SHP77 (cell line): ENCODE measurements at places on chromosomes 1 and 21.

GRCh38 chr21:26958788-26959187 lies 8.1 kb downstream of the ADAMTS5 start:
- no peak for DNase-seq

DNA sequence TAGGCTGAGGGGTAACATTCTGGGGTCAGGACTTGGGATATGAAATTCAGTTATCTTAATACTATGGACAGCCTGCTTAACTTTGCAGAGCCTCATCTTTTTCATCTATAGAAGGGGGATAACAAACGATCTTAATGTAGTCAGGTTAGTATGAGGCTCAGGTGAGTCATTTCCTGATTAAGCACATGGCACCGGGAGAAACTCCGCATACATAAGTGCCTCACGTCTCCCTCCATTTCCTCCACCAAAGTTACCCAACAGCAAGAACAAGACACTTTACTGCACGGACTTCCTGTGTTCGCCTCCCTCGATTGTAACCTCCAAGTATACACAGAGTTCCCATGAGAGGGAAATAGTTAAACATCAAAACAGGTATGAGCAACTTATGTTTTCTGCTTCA lies 112.7 kb upstream of the COA6 start:
- no peak for DNase-seq

DNA sequence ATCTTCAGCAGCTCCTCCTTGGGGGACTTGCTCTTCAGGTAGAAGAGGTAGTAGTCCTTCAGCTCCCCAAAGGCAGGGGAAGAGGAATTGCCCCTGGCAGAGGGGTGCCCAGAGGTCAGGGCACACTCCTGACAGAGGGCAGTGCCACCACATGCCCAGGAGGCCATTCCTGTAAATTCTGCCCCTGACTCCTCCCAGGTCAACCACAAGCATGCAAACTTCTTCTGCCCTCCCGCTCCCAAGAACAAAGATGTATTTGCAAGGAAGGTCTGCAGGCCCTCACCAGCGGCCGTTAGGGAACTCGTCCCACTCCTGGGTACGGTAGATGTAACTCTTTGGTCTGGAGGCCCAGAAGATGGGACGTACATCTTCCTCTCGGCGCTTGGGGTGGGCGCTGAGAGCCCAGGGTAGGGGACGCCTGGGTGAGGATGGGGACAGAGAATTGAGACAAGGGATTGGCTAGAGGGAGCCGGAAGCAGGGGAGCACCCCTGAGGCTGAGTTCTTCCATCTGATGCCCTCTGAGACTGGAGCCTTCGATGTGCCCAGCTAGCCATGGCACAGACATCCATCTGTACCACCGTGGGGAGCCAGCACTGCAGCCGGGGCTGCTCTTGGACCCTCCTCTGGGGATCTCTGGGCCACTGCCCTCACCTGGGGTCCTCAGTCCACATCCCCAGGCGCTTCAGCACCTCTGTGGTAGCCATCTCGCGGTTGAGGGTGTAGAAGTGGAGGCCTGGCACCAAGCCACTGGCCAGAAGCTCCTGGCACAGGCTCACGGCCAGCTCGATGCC lies 11.1 kb downstream of the MTHFR start:
- DNase-seq = no peak

- DNase-seq = no peak
Measured at GRCh38 chr1:235954306-235955283, 87.9 kb upstream of the LYST start.

GRCh38 chr1:18495635-18496034 lies 14.9 kb downstream of the KLHDC7A start:
- DNase-seq = no peak

DNA sequence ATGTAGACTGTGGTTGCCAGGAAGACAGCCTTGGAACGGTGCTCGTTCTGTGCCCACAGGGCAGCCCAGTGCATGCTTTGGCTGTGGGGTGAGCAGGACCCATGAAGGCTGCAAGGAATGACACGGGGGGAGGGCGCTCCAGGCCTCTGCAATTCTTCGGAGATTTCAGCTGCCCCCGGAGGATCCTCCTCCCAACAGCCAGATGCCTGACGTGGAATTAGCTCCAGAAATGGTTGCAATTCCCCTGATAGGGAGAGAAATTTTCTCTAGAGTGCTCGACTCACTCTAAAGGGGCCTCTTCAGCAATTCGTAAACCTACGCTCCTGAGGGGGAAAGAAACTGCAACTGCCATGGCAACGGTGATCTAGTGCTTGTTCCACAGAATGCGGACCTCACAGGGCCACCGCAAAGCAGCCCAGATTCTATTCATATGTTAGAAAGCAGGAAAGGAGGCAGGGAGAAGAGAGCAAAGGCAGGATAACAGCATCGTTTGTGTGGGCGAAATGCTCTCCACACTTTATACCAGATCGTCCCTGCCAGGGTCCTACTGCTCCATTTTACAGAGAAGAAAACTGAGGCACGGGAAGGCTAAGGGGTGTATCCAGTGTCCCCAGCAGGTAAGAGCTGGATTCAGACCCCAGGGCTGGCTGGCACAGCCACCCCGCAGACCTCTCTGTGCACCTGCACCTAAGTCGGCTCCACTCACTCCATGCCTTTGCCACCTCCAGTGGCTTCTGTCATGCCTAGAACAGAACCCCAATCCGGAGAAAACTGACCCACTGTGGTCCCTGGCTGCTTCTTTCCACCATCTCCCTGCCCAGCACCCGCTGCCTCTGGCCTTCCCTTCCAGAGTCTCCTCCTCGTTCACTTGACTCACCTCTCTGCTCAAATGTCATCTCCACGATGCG lies 11.9 kb upstream of the PDE9A start:
- no peak for DNase-seq

DNA sequence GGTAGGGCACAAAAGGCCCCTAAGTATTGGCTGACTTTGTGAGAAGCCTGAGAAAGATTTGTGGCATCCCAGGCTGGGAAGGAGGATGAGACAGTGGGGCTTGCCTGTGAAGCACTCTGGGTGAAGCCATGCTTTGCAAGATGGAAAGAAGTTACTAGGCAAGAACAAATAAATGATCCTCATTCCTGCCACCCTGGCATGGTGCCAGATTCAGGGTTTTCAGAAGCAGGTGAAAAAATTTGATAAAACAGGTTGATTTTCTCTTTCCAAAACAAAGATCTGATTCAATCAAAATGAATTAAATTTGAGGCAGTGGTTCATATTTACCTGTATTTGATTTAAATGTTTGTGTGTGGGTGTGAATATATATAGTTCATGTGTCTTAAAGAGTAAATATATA lies 386.9 kb upstream of the PROX1 start:
- no peak for DNase-seq

- no peak for DNase-seq
Measured at GRCh38 chr1:206001476-206001888, 1.7 kb downstream of the RAB7B start.

GRCh38 chr1:180562640-180563025 lies 3.9 kb downstream of the OVAAL start:
- no peak for DNase-seq

GRCh38 chr1:44068442-44068921 lies 37.2 kb upstream of the SLC6A9 start:
- no peak for DNase-seq

- DNase-seq = no peak
Measured at GRCh38 chr1:28354121-28354520, 15.4 kb upstream of the PHACTR4 start.

DNA sequence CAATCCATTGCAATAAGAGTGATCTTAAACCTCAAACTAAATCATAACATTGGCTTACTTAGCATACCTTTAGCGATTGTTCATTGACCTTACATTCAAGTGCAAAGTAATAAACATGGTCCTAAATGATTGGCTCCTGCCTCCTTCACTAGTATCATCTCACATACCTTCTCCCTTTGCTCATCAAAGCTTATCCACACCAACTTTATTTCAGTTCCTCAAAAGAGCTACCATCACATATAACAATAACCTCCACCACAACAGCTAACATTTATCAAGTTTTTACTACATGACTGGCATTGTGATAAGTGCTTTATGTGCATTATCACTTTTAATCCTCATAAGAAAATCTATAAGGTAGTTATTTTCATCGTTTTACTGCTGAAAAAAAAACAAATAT lies 198.8 kb downstream of the COL24A1 start:
- DNase-seq = no peak

- DNase-seq = no peak
Measured at GRCh38 chr1:241408170-241408569, 51.2 kb upstream of the RGS7 start.

- no peak for DNase-seq
Measured at GRCh38 chr1:117821382-117821755, 108.1 kb downstream of the GDAP2 start.

DNA sequence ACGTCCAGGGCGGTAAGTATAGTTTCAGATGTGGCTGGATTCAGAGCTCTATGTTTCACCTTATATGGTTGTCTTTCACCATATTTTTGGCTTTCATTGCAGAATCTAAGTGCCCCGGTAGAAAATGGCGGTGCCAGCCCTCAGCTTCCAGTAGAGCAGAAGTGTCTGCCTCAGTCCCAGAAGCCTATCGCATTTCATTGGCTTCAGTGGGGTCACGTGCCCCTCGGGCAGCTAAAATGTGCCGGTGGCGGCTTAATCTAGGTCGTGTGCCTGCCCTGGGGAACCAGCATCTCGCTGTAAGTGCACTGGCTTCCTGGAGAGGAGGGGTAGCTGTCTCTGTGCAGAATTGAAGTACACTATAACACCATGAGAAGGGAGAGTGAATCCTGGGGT lies 107.4 kb upstream of the MAGI3 start:
- no peak for DNase-seq

GRCh38 chr1:50300297-50300696 lies 122.9 kb downstream of the DMRTA2 start:
- no peak for DNase-seq

DNA sequence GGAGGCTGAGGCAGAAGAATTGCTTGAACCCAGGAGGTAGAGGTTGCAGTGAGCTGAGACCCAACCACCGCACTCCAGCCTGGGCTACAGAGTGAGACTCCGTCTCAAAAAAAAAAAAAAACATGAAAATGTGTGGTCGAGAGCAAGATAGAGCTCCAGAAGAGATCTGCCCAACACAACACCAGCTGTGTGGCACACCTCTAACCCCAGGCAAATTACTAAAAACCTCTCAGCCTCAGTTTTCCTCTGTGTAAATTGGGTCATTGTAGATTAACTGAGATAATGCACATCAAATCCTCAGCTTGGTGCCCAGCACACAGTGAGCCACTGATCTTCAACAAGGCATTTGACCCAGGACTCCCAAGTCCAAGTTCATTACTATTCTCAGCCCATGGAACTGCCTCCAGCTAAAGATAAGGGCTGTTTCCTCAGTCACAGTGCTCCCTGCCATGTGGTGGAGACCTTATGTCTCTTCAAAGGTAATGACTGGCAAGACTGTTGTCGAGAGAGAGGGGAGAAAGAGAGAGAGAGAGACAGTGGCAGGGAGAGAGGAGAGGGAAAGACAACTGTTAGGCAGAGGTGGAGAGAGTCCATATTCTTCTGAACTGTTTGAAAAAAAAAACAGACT lies 58.1 kb downstream of the PTP4A2 start:
- no peak for DNase-seq

- no peak for DNase-seq
Measured at GRCh38 chr1:40389322-40389803, 15.8 kb downstream of the SMAP2 start.

GRCh38 chr1:147541672-147542568 lies 619 bp downstream of the BCL9 start:
- peak; percentile 55 for DNase-seq

- no peak for DNase-seq
Measured at GRCh38 chr1:220886470-220887201, 7.4 kb downstream of the HLX start.

DNA sequence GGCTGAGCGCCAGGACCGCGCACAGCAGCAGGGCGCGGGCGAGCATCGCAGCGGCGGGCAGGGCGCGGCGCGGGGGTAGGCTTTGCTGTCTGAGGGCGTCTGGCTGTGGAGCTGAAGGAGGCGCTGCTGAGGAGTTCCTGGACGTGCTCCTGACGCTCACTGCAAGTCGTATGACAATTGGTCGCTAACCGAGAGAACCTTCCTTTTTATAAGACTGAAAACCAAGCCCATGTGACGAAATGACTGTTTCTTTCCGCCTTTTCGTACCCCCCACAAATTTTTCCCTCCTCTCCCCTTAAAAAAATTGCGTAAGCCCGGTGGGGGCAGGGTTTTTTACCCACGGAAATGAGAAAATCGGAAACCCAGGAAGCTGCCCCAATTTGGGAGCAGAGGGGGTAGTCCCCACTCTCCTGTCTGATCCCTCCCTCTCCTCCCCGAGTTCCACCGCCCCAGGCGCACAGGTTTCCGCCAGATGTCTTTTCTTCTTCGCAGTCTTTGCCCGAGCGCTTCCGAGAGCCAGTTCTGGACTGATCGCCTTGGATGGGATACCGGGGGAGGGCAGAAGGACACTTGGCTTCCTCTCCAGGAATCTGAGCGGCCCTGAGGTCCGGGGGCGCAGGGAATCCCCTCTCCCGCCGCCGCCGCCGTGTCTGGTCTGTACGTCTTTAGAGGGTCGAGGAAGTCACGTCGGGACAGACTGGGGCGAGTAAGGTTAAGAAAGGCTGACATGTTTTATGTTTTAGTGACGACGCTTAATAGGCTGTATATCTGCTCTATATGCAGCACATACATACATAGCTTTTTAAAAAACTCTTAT lies at the start of gene PTGS2:
Gene PTGS2, minus strand, starts transcription at position 179 of the 817 bp plus-strand sequence. Its CDS starts 133 bp downstream, at position 46.
- DNase-seq = no peak

- no peak for DNase-seq
Measured at GRCh38 chr1:78887458-78887857, 119.1 kb downstream of the ADGRL4 start.

GRCh38 chr1:206535853-206536188 lies 28.5 kb downstream of the RASSF5 start:
- no peak for DNase-seq
